CD14-positive monocyte (primary cell): ENCODE measurements at places on chromosomes 13 and 19.
A peak's percentile ranks its signal among the peaks of the same experiment; 100 is the strongest.

DNA sequence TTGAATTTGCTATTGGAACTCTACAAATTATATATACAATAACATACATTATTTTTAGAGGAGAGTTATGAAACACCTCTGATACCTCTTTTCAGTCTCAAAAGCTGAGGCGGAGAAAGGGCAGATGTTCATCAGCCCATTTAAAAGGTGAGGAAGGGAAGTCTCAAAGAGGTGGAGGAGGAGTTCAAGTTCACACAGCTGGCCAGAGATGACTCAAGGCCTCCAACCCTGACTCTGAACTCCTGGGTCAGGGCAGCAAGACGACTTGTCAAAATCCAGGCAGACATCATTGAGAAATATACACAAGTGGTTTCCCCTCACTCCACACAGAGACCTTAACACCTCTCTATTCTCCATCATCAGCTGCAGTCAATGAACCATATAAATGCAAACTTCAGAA lies 2.1 kb downstream of the SIAH3 start:
- DNase-seq, result no peak

DNA sequence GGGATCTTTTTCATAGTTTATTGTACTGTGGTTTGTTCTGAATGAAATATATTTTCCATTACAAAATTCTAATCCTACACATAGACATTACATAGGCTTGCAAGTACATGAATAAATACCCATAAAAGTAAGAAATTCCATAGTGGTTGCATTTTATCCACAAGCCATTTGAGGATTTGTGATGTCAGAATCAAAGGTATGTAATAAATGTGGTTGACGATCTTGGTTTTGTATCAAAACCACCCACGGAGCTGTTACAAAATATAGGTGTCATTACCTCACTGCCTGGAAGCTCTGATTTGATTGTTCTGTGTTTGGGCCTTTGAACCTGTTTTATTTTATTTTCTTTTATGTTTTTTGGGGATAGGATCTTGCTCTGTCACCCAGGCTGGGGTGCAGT lies 125.1 kb downstream of the NALCN start:
- DNase-seq, result no peak

DNA sequence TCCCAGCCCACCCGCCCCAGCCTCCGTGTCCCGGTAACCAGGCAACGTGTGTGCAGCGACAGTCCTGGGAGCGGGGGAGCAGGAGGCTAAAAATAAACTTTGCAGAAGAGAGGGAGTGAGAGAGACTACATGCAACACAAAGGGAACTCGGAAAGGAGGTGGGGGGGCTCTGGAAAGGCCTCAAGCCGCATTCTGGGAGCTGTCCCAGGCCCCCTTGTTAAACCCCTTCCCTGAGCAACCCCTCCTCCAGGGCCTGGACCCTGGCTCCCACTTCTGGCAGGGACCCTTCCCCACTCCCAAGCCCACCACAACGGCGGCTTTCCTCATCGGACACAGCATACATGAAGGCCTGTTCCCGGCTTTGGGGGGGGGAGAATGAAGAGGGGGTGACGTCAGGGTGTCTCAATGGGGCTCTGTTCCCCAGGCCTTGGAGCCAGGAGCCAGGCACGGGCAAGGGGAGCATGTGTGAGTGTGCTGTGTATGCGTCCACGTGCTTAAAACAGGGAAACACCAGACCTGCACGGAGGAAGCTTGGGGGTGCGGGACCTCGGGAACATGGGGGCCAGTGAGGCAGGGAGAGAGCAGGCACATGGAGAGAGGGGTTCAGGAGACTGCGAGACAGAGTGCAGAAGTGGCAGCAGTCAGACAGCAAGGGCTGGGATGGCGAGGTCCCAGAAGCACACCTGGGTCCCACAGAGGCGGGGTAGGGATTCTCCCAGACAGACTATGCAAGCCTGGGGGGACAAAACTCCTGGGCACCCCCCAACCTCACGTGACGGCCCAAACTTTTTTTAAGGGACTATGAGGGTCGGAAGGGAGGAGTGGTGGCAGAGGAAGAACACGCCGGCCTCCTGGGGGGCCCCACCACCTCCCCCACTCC lies 2.3 kb downstream of the ERF start:
- DNase-seq, result peak; percentile 34

DNA sequence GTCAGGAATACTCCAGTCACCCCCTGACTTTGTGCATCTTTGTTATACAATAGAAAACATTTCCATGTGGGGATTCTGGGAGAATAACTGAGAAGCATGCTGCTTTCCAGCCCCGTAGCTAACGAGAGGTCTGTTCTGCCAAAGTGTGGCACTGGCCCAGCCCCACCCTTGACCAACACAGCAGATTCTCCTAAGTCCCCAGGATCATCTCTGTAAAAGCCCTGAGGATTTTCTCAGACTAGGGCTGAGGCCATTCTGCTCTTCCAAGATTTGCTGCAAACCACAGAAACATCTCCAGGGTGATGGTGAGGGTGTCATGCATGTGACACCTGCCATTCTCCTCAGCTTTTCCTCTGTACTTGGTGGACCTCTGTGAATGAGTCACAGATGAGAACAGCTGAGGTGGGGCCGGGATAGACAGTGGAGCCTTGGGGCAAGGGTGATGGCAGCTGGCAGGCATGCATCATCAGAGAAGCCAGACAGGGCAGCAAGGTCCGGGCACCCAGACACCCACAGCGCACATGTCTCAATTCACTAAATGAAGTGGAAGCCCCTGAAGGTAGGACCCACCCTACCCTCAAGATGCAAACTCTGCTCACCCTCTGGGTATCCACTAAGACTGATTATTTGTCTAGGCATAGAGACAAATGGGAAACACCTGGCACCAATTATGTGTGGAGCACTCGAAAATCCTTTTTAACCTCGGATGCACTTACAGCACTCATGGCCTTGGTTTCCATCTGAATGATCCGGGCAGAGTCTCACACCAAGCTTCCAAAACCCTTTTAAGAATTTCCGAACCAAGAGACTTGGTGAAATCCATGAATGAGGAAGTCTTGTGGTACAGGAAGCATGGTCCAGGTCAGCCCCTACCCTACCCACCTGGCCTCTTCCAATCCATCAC lies 20.1 kb upstream of the DOCK9 start:
- DNase-seq, result no peak

DNA sequence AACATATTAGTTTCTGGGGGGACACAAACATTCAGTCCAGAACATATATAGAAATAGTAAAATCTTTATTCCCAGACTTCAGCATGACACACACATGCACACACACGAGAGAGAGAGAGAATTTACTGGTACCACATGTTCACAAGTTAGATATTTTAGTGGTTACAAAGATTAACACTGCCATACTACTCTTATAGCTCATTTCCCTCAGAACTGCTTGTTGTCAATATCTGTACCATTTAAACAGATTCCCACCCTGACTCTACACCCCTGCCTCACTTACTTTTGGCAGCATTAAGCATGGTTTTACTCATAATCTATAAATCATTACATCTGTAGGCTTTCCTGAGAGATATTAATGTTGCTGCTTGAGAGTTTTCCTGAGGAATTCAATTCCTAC lies 524.7 kb upstream of the HTR2A start:
- no peak for DNase-seq

- DNase-seq, result no peak
Observed at GRCh38 chr13:97933776-97934175, 19.7 kb upstream of the IPO5 start.

DNA sequence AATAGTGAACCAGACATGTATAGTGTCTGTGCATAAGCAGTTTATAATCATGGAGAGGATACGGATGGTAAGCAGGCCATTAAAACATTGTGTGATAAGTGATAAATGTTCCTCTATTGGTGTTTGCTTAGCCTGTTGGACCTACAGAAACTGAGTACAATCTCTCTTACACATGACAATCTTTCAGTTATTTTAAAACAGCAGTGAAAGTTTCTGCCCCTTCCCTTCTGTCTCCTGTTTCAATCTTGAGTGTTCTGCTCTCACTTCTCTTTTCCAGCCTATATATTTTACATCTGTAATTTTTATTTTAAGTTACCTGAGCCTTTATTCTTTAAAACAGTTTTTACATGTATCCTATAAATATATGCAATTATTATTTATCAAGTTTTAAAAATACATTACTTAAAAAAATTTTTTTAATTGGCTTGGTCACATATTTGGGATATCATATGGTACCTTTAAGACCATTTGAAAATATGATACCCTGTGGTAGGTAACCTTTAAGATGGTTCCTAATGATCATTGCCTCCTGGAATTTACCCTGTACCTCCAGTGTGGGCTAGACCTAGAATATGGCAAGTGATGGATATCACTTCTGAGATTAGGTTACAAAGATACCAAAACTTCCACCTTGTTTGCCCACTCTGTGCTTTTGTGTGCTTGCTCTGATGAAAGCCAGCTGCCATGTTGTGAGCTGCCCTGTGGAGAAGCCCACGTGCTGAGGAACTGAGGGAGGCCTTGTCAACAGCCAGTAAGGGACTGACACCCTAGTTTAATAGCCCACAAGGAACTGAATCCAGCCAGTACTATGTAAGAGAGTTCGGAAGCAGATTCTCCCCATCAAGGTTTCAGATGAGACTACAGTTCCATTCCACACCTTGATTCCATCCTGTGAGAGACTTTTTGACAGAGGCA lies 99.3 kb downstream of the DHRS12 start:
- no peak for DNase-seq

DNA sequence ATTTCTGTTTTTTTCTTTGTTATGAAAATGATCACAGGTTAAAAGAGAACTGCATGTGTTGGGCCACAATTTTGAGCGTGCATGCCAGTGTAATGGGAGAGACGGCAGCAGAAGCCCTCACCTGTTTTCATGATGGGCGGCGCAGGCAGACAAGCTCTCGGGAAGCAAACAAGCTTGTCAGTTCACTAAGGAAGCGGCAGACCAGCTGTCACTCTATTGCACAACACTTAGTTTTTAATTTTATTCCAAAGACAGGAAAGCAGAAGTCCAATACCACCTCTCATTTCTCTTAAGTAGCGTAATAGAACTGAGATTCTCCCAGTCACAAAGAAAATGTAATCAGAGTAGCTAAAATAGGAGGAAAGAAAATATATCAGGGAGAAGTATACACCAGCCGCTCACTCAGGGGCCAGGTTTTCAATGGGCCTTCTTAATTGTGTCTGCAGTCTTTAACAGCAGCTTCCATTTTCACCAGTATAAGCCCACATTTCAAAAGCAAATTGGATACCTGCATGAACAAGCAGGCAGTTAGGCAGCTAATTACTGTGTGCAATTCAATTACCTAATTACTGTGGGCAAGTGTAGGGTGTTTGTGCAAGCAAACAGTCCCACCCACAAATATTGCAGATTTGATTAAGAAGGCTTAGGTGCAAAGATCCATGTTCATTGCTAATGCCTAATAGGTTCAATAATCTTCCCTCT lies 711.4 kb downstream of the DIAPH3 start:
- peak; percentile 54 for DNase-seq

DNA sequence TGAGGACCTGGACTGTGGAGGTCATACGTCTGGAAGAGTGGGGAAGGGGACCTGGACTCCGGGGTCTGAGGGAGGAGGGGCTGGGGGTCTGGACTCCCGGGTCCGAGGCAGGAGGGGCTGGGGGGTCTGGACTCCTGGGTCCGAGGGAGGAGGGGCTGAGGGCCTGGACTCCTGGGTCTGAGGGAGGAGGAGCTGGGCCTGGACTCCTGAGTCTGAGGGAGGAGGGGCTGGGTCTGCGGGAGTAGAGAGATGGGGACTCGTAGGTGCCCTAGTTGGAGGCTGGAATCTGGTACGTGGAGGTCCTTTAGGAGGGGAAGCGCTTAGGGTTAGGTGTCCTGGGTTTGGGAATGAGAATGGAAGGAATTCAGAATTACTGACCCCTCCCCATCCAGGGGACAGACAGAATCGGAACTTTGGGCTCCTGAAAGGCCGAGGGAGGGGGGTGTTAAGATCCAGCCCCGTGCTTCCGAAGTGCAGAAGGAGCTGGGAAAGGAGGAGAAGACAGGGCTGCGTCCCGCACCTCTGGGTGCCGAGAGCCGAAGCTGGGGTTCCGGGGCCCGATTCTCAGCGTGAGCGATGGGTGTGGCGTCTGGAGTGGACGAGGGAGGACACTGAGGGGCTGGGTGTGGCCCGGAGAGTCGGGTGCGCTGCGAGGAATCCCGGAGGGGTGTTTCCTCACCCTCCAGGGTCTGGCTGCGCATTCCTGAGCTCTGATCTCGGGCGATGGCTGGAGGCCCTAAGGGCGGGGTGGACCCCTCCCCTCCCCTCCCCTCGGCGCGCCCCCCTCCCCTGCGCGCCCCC lies 608 bp downstream of the MYADM start:
- DNase-seq, result peak; percentile 67

DNA sequence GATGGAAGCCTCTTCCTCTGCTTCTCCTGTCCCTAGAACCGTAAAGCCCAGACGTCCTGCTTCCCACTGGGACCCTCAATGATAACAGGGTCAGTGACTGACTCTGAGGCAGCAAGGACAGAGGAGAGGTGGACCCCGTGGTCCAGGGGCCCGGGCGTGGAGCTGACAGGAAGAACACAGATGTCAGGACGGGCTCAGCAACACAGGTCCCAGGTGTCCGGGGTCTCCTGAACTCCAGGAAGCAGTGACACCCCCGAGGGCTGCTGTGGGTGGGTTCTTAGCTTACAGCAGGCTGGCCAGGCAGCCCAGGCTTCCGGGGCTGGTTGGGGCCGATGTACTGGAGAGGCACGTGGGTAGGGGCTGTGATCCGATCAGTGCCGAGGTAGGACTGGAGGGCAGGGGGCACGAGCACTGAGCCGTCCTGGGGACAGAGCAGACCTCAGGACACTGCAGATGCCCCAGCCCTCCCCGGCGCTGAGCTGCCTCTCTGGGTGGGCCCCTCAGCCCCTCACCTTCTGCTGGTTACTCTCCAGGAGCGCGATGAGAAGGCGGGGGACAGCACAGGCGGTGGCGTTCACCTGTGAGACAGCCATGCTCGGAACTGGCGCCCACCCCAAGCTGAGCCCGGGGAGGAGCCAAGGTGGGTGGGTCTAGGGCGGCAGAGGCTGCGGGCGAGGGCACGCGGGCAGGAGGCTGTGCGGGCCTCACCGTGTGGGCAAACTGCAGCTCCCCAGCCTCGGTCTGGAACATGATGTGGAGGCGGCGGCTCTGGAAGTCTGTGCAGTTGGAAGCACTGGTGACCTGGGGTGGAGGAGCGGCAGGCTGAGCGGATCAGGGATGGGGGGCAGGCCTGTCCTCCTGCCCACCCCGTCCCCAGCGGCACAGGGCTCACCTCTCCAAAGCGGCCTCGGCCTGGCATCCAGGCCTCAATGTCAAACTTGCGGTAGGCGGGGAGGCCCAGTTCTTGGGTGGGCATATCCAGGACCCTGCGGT lies 3.6 kb upstream of the CCER2 start:
- no peak for DNase-seq

GRCh38 chr19:45249261-45250033 lies 1.6 kb upstream of the MARK4 start:
- DNase-seq, result peak; percentile 11

DNA sequence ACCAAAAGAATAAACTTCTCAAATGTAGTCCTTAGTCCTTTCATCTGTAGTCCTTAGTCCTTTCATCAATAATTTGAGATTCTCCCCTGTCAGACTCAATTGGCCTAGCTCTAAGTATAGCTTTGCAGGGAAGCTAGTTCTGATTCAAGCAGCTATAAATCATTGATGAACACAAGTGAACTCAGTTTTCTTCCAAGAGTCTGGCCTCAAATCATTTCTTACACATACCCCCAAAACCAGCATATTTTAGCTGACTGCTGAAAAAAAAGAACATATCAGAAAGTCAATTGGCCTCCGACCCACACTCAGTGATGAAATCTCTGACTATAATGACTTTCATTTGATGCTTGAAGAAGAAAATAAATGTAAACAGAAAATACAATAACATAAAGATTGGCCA lies 64.9 kb downstream of the TNFSF11 start:
- no peak for DNase-seq

GRCh38 chr19:1173845-1174809 lies at the start of gene SBNO2:
Gene SBNO2 (minus strand): TSS chr19:1174268. CDS start chr19:1154276, 19,992 bp downstream.
- DNase-seq, result peak; percentile 88

GRCh38 chr19:1668486-1669270 lies 16.3 kb upstream of the TCF3 start:
- no peak for DNase-seq

GRCh38 chr13:73730014-73730413 lies 404.2 kb downstream of the KLF12 start:
- no peak for DNase-seq
